ENCODE measurements at places on chromosomes 4 and X.

DNA sequence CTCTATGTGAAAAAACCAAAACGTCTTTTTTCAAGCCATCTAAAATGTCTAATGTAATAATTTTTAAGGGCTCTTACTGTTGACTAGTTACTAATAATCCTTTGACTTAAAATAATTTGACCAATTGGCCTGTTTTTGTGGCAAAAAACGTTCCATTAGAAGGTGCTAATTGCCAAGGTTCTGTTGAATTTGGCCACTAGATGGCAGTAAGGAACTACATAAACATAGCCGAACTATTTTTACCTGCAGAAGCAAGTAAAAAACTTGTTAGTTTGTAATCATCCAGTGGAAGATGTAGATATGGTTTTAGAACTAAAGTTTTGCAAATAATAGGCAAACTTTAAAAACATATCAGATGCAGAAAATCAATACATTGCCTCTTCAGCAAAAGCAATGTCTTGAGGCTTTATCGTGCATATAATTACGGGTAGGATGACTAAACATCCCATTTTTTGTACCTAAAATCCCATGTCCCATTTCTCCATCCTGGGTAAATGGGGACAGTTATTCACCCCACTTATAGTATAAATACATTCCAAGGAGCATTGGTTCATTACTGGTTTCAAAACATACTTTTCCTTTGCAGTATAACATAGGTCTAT is 57.6 kb downstream of the PROM1 start:
- no peak for DNase-seq

- DNase-seq, result no peak
These were observed 229.2 kb downstream of the PTTG2 start for GRCh38 chr4:38189445-38189844.

DNA sequence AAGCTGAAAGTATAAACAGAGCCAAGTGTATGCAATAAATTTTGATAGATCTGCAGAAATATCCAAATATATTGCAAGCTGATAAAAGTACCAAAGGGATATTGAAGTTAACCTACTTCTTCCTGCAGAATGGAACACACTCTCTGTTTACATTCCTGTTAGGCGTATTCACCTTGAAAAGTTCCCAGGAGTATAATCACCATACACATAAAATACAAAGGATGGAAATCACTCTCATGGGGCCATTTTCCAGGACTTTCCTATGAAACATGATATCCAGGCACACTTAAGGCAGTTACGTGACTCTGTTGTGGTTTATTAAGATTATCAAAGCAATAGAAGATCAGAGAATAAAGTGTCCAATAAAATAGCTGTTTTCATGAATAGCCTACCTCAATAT is 1142.3 kb downstream of the NLGN4X start:
- no peak for DNase-seq

DNA sequence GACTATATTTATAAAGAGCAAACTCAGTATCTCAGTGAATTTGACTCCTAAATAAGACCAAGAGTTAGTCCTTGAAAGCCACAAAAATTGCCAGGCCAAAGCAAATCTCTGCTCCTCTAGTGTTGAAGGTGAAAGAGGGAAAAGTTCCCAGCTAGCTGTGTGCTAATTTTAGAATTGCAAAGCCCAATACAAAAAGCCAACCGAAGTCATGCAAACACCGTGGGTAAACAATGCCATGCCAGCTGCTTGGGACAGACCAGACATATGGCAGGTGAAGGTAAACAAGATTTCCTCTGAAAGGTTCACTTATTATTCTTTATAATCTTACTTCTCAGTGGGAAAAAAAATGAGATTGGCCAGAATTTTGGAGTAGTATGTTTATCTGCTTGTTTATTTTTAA is 80.5 kb upstream of the LNX1 start:
- peak; percentile 46 for DNase-seq

- DNase-seq, result no peak
These were observed 1502.1 kb upstream of the ADGRL3 start for GRCh38 chr4:59698041-59698440.

DNA sequence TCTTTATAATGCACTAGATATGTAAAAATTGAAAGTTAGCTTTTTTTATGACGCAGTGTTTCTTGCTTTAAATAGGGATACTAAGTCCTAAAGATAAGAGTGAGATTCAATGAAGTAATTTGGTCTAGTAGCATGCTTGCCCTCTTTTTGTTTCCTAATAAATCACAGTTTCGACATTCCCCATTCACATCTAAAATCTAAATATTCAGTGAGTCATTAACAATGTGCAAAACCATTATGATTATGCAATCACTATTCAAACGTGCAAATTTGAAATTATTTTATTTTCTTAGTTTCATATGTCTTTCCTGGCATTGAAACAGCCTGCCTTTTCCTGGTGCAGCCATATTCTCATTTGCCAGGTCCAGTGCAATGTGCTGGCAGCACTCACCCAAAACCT is 1350.5 kb upstream of the PABPC4L start:
- no peak for DNase-seq

GRCh38 chr4:1611501-1611870 is 72.6 kb downstream of the FAM53A start:
- DNase-seq, result no peak

DNA sequence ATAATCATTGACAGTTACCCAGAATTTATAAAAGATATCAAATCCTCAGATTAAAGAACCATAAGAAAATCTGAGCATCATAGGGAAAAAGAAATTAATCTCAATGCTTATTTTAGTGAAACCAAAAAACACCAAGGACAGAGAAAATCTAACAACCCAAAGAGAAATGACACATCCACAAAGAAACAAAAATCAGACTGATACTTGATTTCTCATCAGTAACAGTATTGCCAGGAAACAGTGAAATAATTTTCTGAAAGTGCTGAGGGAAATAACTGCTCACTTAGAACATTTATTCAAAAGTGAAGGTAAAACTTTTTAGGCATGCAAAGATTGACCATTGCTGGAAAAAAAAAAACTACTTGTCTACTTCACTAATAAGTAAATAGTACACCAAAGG is 10.6 kb downstream of the MOSPD2 start:
- no peak for DNase-seq

GRCh38 chr4:11805842-11806241 is 377.1 kb upstream of the HS3ST1 start:
- DNase-seq, result peak; percentile 16

DNA sequence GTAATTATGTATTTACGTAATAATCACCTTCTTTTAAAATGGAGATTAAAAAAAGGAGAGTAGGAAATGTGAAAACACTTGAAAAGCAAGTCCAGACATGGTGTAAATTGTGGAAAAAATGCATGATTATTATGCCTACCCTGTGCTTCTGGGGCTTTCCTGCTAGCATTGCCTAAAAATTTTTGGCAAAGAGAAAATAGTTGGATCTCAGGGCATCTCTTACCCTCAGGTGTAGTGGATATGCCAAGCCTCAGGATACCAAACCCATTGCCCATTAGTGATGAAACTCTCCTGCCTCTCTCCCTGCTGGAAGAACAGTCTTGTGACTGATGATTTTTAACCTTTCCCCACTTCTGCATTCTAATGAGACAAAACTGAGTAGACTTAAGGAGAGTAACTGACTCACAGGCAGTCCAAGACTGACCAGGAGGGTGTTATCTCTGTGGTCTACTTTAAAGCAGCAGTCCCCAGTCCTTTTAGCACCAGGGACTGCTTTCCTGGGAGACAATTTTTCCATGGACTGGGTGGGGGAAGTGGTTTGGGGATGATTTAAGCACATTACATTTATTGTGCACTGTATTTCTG is 174.6 kb downstream of the ZNF330 start:
- DNase-seq, result no peak

GRCh38 chrX:114134465-114134864 is 449.4 kb upstream of the HTR2C start:
- no peak for DNase-seq

GRCh38 chrX:37904833-37905232 is 57.5 kb upstream of the DYNLT3 start:
- no peak for DNase-seq

- DNase-seq, result no peak
These were observed 89.8 kb upstream of the ADGRG2 start for GRCh38 chrX:19212037-19212436.

- no peak for DNase-seq
These were observed 66.0 kb upstream of the DDX60 start for GRCh38 chr4:168384437-168385141.

- DNase-seq, result no peak
These were observed 103.5 kb upstream of the PLAC1 start for GRCh38 chrX:134761788-134762187.

DNA sequence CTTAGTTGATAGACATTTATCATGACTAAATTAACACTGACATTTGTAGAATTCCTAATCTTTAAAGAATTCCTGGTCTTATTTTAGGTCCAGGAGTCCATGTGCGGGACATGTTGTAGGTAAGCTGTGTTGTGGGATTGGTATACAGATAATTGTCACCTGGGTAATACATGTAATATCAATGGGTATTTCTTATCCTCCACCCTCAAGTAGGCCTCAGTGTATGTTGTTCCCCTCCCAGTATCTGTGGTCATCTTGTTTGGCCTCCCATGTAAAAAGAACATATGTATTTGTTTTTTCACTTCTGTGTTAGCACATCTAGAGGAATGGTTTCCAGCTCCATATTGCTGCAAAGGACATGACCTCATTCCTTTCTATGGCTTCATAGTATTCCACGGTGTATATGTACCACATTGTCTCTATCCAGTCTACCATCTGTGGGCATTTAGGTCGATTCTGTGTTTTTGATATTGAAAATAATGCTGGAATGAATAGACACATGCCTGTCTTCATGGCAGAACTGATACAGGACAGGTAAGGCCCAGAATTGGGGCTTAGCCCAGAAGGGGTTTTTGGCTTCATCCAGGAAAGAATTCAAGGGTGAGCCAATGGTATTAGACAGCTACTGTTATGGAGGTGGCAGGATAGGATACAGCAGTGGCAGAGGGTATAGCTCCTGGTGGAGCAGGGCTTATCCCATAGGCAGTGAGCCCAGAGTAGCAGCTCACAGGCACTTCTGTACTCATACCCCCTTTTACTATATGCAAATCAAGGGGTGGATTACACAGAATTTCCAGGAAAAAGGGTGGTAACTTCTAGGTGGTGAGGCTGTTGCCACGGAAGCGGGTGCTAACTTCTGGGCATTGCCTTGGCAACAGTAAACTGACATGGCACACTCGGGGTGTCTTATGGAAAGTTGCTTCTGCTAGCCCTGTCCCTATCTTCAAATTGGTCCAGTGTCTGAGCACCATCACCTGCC is 66.1 kb upstream of the WDR1 start:
- DNase-seq, result no peak

DNA sequence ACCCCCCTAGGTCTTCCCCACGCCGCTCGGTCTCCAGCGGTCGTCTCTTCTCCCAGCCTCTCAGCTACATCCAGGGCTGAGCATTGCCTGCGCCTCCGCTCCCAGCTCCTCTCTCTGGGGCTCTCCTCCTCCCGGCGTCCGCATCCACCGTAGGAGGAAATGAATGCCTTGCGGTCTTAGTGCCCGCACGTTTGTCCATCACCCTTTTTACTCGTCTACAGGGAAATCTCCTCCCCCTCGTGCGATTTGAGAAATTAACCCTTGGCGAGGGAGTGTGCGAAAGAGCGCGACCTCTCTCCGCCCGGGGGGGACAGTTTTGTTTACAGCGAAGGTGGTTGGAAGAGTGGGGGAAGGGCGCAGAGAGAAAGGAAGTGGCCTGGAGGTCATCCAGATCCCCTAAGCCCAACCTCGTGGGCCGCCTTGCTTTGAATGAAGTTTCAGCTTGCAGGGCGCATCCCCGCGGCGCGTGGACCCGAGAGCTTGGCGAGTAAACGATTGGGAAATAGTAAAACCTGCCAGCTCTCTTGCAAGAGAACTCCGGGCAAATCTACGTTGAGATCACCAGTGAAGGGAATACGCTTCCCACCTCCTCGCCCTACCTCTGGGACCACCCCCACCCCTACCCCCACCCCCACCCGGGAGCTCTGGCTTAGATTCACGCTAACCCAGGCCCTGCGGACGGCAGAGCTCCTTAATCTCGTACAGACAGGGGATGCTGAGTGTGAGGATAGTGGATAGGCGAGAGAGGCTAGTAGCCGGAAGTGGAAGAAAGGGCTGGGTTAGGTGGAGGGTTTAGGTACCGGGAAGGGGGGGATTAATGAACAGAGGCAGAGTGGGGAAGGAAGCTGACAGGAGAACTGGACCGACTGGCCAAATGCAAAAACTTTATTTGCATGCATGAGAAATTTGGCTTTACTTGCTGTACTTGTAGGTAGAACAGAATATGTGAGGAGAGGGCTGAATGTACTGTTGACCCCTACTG is at the start of gene ELOVL6:
ELOVL6 (minus strand) TSS at position 181 of the 982 bp plus-strand sequence. CDS start 280 bp downstream, outside the sequence.
- peak; percentile 60 for DNase-seq

DNA sequence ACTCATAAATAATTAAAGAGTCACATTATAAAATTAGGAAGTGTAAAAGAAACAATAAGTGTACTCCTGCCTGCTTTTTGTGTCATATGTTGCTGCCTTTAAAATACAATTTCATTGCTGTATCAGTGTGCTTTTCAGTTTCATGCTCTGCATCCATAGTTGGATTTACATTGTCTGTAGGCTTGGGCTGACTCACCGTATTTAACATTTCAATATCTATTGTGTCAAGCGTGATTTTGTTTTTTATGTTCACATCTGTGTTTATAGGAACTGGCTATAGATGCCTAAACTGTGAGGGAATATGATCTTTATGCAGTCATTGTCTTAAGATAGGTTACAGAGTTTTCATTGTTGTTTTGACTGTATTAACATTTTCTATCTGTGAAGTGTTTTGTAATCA is 18.1 kb downstream of the CCSER1 start:
- DNase-seq, result no peak

GRCh38 chr4:159010563-159011260 is 92.2 kb upstream of the RAPGEF2 start:
- DNase-seq, result no peak

Data from NCI-H526 treated with DMSO at 0.1 percent for 48 hours (cell line).